Cardiac fibroblast (primary cell): ENCODE measurements at places on chromosomes 5 and 9.
A peak's percentile ranks its signal among the peaks of the same experiment; 100 is the strongest.

DNA sequence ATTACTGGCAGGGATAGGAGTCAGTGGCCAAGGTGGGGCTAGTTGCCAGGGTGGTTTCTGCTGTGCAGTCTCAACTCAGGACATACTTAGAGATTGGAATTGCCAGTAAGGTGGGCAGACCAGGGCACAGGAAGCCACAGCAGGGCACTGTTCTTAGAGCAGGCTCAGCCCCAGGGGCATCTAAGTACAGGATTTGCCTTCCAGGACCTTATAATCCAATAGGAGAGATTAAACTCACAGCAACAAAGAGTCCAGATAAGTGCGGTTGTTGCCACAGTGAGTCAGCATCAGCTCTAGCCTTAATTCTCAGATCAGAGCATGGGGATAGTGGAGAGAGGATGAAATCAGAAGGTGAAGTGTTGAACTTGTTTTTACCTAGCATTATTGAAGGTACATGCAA is 265.8 kb upstream of the TRPC7 start:
- DNase-seq = peak; percentile 2

DNA sequence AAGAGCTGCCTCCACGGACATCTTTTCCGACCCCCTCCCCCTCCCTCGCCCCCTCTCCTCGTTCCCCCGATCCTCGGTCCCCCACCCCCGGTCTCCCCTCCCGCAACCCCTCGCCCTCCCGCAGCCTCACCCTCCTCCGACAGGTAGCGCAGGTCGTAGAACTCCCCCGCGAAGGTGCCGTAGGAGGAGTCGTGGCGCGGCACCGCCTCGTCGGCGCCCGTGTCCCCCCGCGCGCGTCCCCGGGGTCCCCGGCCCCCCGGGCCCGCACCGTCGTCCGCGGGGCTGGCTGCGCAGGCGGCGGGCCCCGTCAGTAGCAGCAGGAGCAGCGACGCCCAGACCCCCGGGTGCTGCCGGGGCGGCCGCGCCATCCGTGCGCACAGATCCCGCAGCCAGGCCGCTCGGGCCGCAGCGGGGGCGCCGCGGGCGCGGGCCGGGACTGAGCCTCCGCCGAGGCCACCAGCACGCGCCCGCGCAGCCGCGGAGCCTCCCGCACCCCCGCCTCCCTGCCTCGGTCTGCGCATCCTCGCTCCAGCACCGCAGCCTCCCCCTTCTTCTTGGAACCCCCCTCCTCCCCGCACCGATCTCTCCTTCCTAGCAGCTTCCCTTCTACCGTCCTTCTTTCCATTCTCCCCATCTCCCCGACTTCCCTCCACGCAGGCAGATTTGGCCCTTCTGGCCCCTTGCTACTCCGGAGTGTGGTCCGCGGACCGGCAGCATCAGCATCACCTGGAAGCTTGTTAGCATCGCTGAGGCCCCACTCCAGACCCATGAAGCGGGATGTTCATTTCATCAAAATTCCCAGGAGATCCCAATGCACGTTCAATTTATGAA is at the start of gene FRRS1L:
TSS of gene FRRS1L (minus strand) at position 479 of the 831 bp plus-strand sequence. CDS start at position 368, 111 bp downstream.
- no peak for DNase-seq

DNA sequence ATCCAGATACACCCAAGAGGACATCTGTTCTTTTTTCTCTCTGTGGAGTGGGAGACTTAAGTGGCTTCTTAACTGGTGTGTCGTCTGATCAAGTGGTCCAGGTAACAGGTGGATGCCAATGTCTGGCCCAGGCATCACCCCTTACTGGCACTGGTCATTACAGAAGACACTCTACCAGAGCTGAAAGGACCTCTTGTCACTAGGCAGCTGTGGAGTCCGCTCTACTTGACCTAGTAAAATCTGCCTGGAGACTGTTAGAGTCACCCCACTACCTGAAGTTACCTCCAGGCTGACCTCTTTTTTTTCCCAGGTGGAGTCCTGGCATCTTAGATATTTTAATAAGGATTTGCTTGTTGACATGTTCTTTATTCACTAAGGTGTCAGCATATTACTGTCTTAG is 22.5 kb downstream of the FXN start:
- DNase-seq = no peak

GRCh38 chr5:55222092-55222984 is 4.8 kb downstream of the MCIDAS start:
- no peak for DNase-seq

- no peak for DNase-seq
Observed at GRCh38 chr5:125272357-125272756, 525.9 kb upstream of the ZNF608 start.

DNA sequence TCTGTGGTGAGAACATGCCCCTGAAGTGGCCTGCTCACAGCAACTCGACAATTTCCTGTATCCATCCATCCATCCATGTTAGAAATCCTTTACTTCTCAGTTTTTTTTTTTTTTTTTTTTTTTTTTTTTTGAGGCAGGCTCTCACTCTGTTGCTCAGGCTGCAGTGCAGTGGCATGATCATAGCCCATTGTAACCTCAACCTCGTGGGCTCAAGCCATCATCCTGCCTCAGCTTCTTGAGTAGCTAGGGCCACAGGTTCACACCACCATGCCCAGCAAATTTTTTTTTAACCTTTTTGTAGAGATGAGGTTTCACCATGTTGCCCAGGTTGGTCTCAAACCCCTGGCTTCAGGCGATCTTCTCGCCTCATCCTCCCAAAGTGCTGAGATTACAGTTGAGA is 259.1 kb downstream of the ARHGAP26 start:
- DNase-seq = no peak

- DNase-seq = no peak
Observed at GRCh38 chr9:78671785-78672184, 374.9 kb downstream of the PSAT1 start.

- no peak for DNase-seq
Observed at GRCh38 chr9:98640394-98640793, 68.3 kb downstream of the GABBR2 start.

GRCh38 chr9:128285033-128285784 is 9.1 kb downstream of the SWI5 start:
- no peak for DNase-seq

DNA sequence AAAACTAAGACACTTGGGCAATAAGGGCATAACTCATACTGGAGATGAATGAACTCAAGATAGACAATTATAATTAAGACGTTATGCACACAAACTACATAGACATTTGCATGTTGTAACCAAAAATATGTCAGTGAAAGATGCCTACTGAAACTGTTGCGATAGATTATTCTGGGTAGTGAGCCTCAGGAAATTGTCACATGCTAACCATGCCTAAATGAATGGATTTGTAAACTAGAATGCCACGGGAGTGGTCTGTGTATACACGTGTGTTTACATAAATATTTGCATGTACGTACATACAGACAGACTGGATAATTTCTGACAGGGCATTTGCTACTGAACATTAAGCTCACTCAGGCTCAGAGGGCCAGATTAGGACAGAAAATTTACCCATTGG is 1.2 kb downstream of the NIPSNAP3B start:
- DNase-seq = no peak

DNA sequence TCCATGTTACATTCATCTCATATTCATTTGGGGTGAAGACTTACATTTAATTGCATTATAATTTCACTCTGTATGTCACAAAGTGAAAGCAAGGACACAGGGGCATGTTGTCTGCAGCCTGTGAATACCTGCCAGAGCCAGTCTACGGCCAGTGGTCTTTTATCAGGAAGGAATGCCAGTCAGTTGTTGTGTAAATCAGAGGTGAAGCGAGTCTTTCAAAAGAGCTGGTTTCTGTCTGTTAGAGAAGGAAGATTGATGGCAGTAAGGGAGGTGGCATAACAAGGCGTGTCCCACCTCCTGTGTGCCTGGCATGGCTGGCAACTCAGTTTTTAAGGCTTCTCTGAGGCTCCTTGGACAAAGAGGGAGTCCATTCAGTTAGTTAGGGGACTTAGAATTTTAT is 18.1 kb upstream of the SYK start:
- DNase-seq = no peak

DNA sequence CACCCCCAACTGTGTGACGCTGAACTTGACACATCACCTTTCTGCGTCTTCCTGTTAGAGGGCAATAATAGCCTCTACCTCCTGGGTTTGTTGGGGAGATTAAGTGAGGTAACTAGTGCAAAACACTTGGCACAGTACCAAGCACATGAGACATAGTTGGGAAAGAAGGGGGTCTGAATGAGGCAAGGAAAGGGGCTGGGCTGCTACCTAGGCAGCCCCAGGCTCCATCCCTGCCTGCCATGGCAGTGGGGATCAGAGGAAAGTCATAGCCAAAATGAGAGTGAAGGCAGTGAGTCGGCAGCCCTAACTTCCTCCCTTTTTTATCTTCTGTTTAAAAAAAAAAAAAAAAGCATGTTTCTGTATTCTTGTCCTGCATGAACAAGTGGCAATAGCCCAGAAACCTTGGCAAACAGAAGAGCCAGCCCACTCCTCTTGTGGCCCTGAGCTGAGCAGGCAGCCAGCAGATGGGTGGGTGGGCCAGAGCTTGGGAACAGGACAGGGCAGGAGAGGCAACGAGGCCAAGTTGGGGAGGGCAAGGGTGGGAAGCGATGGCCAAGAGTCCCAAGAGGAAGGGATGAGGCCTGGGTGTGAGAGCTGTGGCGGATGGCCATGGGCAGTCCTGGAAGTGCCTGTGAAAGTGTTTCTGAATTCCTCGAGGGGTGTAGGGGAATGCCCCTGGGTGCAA is 11.4 kb downstream of the CAMK2A start:
- DNase-seq = peak; percentile 31

DNA sequence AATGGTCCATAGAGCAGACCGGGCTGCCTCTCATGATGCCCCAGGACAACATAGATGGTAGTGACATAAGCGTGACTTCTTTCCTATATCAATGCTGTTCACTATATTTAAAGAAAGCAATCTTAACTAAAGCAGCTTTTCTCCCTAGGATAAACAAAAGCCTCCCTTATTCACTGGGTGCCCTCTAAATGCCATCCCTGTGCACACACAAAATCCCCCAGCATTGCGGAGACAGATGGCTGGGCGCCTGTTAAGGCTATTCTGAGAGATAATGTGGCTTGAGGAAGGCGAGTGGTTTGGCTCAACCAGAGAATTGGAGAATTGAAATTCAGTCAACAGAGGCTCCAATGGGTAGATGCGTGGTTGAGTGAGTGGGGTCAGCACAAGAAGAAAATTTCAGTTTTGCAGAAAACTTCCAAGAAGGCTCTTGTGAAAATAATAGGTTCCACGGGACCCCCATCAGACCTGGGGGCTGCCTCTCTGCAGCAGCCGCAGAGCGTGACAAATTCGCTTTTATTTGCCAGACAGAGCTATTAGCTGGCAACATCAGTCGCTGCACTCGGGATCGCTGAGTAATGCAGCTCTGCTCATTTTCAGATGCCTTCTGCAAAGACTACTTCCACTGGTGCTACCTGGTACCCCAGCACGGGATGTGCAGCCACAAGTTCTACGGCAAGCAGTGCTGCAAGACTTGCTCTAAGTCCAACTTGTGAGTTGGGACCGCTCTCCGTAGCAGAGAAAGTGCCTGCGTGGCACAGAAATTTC is 103.9 kb upstream of the ICE1 start:
- DNase-seq = no peak

DNA sequence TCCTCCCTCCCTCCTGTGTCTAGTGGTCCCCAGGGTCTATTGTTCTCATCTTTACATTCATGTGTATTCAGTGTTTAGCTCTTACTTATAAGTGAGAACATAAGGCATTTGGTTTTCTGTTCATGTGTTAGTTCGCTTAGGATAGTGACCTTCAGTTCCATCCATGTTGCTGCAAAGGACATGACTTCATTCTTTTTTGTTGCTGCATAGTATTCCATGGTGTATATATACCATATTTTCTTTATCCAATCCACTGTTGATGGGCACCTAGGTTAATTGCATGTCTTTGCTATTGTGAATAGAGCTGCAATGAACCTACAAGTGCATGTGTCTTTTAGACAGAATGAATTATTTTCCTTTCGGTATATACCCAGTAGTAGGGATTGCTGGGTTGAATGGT is 46.8 kb downstream of the FYB1 start:
- DNase-seq = no peak

GRCh38 chr5:107040907-107041306 is 629.8 kb downstream of the EFNA5 start:
- no peak for DNase-seq
